Esophagus squamous epithelium (tissue), 5 donors: ENCODE measurements at places on chromosomes 11 and 22.

- no peak for DNase-seq
Measured at GRCh38 chr22:45528046-45528445, 25.4 kb downstream of the FBLN1 start.

GRCh38 chr22:48154943-48155240 lies 1392.4 kb downstream of the TBC1D22A start:
- no peak for DNase-seq

- no peak for DNase-seq
Measured at GRCh38 chr22:20002128-20002527, 14.5 kb downstream of the ARVCF start.

DNA sequence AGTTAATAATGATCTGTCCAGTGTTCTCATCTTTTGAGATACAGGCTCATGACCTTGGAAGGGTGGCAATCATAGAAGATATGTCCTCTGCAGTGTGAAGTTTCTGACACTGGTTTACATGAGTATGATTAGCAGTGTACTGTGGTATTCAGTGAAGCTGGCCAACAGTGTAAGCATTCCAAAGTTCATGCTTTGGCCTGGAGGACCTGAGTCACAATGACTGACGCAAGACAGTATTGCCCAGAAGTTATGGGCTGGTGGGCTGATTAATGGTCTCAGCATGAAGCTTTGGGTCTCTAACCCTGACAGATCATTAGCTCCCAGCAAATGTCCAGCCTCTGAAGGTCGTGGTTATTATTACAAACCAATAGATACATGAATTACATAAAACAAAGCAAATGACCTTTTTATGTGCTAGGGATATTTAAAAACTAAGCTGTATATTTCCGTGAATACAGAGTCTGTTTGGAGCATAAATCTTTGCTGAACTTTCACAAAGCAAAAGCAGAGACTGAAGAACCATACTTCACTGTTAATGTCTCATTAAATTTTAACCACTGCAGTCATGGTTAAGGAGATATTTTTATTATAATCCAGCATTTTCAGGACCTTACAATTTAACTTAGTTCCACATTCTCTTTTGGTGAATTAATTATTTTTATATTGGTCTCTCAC lies 28.3 kb upstream of the USP47 start:
- DNase-seq = no peak

- no peak for DNase-seq
Measured at GRCh38 chr11:119726150-119726553, 2.8 kb downstream of the NECTIN1 start.

DNA sequence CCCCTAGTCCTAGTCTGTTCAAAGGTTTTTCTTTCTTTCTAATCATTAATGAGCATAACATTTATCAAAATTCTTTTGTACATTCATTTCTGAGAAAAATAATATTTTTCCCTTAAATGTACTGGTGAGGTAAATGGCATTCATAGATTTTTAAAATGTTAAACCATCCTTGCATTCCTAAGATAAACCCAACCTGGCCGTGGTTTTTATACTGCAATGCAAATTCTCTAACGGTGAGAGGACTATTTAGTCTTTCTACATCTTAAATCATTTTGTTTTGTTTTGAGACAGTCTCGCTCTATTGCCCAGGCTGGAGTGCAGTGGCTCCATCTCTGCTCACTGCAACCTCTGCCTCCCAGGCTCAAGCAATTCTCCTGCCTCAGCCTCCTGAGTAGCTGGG lies 40.6 kb downstream of the TRMU start:
- no peak for DNase-seq

- DNase-seq = no peak
Measured at GRCh38 chr11:64915376-64915887, 1.6 kb downstream of the ATG2A start.

GRCh38 chr11:3199537-3200295 lies 18.9 kb downstream of the MRGPRG start:
- DNase-seq = no peak

DNA sequence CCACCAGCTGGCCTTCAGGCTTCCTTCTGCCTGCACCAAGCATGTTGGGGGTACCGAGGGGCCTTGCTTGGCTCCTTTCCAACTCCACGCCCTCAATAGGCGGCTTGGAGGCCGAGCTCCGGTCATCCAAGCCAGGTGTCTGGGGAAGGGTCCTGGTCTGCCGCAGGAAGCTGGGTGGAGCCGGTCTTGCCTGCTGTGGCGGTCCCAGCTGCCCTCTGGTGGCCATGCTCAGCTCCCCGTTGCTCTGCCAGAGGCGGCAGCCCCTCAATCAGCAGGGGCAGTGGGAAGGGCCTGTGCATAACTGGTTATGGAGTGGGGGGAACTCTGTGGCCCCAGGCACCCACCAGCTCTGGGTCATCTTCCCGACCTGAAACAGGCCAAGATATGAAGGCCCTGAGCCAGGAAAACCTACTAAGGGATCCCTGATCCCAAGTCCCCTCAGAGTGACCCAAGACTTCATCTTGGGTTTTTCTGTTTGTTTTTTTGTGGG lies 3.2 kb downstream of the ARVCF start:
- no peak for DNase-seq

GRCh38 chr11:108938604-108939003 lies 273.7 kb downstream of the DDX10 start:
- no peak for DNase-seq

DNA sequence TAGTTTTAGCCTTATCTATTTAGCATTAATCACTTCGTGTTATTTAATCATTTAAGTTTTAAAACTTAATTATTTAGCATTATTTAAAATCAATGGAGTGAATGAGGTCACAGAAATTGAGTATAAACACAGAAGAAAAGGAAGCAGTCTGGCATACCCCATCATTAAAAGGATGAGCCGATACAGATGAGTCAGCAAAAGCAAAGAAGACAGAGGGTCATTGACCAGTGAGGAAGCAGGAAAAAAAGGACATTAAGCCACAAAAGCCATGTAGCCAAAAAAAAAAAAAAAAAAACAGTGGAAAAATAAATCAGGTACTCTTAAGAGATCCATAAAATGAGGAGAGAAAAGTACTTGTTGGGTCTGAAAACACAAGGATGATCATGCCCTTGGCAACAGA lies 71.5 kb downstream of the TYR start:
- DNase-seq = no peak

DNA sequence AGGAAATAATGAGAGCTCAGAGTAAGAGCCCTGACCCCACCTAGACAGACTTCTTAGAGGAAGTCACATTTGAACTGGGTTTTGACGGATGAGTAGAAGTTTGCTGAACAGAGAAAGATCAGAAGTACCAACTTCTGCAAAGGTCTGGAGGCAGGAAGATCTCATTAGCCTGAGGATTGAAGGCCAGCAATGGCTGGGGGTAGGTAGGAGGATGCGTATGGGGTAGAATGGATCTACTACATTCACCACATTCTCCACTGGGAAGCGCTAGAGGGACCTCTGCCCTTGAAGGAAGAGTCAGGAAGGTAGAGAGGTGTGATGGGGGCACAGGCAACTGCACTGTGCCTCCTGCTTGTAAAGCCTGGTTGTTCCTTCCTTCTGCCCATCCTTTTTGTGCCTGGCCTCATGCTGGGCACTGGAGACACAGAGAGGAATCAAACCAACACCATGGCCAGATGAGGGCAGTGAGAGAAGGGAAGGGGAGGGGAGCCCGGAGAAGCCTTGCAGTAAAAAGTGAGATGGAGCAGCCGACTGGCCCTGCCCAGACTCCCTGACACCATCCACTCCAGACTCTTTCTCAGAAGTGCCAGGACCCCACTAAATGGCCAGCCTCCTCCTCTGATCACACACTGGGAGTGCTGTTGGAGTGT lies 4.9 kb downstream of the TPBGL start:
- no peak for DNase-seq

GRCh38 chr11:89447845-89448244 lies 43.3 kb downstream of the NOX4 start:
- no peak for DNase-seq

GRCh38 chr11:952406-953385 lies 27.0 kb downstream of the AP2A2 start:
- no peak for DNase-seq

DNA sequence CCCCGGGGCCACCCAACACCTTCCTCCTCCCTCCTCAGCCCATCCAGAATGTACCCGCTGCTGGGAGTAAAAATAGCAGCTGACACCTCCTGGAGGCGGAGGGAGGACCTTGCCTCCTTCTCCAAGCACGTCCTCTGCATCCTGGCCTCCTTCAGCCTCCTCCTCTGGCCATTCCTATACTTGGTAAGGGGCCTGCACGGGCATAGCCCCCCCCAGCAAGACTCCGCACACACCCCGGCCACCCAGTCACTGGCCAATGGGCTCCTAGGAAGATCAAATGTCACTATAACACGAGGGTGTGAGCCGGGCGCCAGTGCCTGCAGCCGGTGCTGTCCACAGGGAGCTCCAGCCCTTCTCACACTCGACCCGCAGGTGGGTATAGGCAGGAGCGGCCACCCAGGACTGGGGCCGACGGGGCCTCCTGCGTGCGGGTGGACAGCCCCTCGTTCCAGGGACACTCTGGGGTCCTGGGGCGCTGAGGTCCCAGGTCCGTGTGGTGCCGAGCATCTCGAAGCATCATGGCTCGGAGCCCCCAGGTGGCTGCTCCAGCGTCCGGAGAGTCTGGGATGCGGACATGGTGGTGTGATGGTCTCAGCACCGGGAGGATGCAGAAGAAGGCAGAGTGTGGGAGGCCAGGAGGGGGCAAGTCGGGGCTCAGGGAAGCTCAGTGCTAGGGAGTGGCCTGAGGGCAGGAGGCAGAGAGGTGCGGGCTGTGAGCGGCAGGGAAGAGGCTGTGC lies at the start of gene TNNT3:
Gene TNNT3 (plus strand): TSS at position 313 of the 737 bp plus-strand sequence. CDS start 3,172 bp downstream, outside the sequence.
- DNase-seq = no peak

DNA sequence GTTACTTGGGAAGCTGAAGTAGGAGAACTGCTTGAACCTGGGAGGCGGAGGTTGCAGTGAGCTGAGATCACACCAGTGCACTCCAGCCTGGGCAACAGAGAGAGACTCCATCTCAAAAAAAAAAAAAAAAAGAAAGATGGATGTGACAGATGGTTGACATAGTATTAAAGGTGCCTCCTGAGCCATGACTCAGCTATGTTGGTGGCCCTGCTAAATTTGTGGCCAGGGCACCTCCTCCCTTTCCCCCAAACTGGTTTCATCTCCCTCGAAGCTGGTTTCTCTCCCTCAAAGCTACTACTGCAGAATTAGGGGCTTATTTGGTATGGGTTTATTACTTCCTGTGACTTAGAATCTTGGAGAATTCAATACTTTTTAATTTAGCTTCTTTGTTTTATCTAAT lies 31.5 kb downstream of the SDHD start:
- no peak for DNase-seq

DNA sequence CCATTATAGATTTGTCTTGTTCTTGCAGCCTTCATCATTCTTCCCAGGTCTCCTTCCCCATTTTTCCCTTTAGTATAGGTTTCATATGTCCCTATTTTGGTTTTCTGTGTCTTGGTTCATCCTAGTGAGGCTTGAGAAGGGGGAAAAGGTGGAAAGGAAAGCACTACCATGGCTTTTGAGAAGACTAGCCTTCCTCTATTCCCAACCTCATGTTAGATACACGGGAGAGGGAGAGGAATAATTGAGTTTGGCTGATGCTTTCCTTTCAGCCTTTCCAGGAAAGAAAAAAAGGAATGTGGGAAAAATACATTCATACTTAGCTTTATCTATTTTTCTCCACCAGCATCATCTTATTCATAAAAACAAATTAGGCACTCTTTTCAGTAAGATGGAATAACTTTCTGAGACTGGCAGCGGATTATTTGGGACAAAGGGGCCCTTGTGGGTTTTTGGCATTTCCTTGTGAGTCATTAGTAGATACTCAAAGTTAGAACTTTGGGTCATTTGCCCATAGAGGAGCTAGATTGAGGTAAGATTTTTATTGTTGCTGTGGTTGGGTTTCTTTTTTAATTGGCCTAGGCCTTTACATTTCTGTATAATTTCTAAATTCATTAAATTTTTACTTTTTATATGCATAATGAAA lies 23.8 kb downstream of the CAPRIN1 start:
- no peak for DNase-seq

DNA sequence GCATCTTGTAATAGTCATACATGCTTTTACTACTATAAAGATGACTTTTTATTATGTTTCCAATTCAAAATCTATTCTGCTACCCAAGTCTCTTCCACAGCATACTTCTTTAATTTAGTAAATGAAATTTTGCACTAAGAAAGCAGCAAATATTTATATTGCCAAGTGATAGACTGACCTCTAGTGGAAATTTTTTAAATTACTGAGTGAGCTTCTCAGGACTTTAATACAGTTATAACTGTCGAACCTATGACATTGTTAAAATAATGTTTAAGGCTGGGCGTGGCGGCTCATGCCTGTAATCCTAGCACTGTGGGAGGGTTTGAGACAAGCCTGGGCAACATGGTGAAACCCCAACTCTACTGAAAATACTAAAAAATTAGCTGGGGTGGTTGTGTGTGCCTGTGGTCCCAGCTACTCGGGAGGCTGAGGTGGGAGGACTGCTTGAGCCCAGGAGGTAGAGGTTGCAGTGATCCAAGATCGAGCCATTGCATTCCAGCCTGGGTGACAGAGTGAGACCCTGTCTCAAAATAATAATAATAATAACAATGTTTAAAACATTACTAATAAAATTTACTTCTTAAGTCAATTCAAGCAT lies 27.3 kb downstream of the STK33 start:
- DNase-seq = no peak

GRCh38 chr22:45976254-45977002 lies 534 bp downstream of the WNT7B start:
- DNase-seq = no peak

- DNase-seq = no peak
Measured at GRCh38 chr22:32743046-32743445, 58.5 kb upstream of the TIMP3 start.

DNA sequence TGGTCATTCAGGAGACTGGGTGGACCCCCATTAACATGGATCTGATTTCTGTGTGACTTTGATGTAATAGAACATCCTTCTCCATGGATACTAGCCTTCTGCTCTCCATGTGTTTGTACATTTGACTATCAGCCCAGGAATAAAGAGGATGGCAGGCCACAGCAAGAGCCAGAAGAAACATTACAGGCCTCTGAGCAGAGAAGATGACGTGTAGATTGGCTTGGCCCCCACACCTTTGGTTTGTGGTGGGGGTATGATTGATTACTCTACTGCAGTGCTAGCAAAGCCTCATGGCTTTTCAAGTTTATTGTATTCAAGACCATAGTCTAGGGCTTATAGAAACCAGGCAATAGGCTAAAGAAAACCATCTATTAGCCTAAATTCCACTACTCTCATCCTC lies 77.0 kb downstream of the GRAMD1B start:
- no peak for DNase-seq
